ENCODE measurements at places on chromosomes 4 and X.

DNA sequence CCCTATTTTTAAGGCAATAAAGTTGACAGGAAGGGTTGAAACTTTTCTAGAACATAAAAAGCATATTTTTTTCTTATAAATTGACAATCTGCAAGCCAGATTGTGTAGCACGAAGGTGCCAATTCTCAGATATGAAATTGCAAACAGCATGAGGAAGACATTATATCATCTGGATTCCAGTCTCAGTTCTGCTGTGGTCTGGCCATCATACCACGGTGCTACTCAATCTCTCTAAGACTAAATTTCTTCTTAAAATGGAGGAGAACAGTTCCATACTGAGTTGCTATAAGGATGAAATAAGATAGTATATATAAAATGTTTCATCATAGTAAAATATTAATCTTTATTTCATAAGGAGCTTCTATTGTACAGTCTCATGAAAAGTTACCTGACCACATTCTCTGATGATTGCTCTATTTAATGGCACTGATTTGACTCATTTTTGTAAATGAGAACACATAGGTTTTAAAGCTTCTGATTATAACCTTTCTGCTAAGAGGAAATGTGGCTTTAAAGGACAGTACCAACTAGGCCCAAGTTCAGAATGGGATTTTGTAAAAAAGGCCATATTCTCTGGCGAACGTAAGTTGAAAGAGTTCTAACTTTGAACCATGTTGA lies 127.9 kb downstream of the SHROOM3 start:
- peak; percentile 57 for DNase-seq

DNA sequence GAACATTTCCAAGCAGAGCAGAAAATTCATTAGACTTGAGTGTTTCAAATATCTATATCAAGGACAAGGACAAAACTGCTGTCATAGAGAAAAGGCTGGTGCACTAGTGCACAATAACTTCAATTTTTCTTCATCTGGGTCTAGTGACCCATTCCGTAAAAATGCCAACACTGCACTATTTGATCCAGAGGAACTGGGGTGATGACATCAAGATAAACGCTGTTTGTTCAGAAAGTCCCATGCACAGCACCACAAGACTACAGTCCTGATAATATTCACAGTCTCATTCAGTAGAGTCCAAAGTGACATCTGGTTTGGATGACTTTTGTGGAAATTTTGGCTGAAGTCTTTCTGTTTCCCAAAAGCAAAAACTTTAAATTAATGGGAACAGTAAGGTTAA lies 303.5 kb upstream of the GALNT7 start:
- DNase-seq, result no peak

DNA sequence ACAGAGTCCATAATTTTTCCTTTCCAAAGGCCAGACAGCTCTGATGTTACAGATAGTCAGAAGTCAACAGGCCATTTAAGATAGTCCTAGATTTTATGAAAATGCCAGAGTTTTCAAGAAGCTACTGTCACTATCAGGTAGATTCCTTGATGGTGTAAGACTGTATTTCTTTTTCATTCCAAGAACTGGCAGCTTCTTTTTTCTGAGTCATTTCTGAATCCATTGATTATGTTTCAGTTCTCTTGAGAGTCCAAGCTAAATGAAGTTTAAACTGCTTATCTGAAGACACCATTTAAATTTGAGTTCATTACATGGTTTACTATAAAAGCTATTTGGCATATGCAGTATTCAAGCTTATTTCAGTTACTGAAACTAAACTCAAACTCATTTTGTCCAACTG lies 44.6 kb downstream of the RASSF6 start:
- no peak for DNase-seq

DNA sequence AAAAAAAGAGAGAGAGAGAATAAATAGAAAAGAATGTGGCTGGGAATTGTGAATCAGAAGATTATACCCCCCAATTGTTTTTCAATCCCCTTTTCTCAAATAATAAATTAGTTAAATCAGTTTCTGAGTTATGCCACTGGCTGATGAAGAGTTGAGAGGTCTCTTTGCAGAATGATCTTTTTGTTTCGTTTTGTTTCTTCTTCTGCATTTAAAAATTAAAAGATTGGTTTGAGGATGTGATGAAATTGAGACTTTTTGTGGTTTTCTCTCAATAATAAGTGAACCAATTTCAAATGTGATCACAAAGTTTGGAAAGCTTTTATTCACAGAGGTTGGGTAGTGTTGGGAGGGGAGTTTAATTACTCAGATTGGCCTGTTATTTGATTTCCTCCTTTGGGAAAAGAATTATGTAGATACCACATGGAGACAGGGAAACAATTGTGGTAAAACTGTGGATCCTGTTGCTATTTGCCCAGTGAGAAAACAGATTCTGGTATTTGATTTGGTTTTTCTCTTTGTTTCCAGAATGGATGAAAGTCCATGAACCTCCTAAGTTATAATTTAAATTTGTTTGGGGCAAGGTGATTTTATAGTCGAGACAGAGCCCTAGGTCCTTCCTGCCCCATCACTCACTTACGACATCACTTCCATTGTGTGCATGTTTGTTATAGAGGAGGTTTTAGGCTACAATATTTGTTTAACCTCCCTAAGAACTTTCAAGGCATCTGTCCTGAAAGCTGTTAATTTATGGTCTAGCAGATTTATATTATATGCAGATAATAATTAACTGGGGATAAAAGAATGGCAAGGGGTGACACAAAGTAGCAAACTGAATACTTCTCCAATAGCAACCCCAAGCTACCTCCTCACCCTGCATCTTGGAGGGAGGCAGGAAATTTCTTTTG lies 92.0 kb upstream of the BMPR1B start:
- DNase-seq, result no peak

- DNase-seq, result no peak
Observed at GRCh38 chr4:100591161-100591876, 73.5 kb upstream of the EMCN start.

- peak; percentile 2 for DNase-seq
Observed at GRCh38 chrX:17944833-17945497, 83.9 kb upstream of the RAI2 start.

- DNase-seq, result no peak
Observed at GRCh38 chr4:163295138-163295537, 37.3 kb downstream of the NPY1R start.

GRCh38 chrX:137166591-137166990 lies 132.8 kb upstream of the GPR101 start:
- no peak for DNase-seq

DNA sequence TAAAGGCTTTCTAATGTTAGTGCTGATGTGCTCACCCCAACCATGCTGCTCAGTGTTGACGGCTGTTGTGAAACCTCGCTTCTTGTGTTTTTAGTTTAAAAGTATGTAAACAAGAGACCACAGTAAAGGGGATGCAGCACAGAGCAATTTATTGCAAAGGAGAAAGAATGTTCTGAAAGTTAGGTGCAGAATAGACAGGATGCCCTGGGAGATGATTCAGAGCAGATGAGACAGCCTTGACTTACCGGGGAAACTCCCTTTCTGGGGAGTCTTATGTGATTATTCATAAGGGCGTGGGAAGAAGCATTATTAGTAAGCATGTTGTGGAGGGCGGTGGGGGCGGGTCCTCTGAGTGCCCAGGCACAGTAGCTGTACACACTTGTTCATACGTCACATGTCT lies 47.7 kb downstream of the EVC start:
- DNase-seq, result peak; percentile 92

DNA sequence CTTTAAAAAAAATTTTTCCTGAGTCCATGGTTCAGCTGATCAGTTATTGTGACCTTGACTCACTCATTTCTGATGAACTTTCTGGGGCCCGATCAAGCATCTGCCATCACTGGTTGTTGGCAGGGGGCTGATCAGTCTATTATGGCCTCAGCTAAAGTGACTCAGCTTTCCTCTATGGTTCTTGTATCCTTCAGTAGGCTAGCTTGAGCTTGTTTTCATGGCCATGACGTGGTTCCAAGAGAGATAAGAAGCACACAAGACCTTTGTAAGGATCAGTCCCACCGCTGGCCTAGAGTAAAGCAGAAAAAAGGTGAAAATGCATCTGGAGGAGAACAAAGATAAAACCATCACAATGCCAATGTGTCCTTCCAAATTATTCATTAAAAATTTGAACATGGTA lies 29.8 kb upstream of the EPGN start:
- no peak for DNase-seq

DNA sequence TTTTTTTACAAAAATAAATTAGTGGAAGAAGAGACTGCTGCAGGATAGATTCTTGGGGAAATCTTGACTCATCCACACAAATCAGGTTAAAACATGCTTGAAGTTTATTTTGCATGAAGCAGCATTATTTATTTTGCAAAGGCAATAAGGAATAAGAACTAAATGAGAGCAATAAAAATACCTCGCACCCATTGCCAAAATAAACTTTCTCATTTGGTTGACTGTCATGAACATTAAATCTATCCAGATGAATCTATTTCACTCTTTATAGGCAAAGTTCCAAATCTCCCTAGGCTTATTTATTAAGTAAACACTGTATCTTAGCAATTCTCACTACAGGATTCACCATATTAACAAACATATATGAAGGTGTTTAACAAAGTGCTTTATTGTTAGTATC lies 58.9 kb downstream of the HOPX start:
- DNase-seq, result no peak

GRCh38 chr4:68344049-68344448 lies 5.8 kb downstream of the YTHDC1 start:
- no peak for DNase-seq

- peak; percentile 31 for DNase-seq
Observed at GRCh38 chrX:133414406-133415275, 648 bp downstream of the GPC4 start.

DNA sequence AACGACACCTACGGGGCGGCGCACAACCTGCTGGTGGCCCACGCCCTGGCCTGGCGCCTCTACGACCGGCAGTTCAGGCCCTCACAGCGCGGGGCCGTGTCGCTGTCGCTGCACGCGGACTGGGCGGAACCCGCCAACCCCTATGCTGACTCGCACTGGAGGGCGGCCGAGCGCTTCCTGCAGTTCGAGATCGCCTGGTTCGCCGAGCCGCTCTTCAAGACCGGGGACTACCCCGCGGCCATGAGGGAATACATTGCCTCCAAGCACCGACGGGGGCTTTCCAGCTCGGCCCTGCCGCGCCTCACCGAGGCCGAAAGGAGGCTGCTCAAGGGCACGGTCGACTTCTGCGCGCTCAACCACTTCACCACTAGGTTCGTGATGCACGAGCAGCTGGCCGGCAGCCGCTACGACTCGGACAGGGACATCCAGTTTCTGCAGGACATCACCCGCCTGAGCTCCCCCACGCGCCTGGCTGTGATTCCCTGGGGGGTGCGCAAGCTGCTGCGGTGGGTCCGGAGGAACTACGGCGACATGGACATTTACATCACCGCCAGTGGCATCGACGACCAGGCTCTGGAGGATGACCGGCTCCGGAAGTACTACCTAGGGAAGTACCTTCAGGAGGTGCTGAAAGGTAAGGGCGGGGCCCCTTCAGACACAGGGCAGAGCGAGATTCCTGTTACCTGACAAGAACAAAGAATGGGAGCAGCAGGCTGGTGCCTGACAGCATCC lies 11.7 kb downstream of the RPL9 start:
- peak; percentile 52 for DNase-seq

GRCh38 chrX:7252013-7252610 lies 104.2 kb upstream of the PUDP start:
- DNase-seq, result no peak

DNA sequence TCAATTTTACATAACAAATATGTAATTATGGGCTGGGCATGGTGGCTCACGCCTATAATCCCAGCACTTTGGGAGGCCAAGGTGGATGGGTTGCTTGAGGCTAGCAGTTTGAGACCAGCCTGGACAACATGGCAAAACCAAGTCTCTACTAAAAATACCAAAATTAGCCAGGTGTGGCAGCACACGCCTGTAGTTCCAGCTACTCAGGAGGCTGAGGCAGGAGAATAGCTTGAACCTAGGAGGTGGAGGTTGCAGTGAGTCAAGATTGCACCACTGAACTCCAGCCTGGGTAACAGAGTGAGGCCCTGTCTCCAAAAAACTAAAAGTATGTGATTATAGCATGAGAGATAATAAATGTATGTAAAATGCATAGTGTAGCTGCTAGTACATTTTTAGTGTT lies 229.0 kb downstream of the PPARGC1A start:
- DNase-seq, result no peak

GRCh38 chr4:3157366-3157765 lies 82.9 kb downstream of the HTT start:
- no peak for DNase-seq

DNA sequence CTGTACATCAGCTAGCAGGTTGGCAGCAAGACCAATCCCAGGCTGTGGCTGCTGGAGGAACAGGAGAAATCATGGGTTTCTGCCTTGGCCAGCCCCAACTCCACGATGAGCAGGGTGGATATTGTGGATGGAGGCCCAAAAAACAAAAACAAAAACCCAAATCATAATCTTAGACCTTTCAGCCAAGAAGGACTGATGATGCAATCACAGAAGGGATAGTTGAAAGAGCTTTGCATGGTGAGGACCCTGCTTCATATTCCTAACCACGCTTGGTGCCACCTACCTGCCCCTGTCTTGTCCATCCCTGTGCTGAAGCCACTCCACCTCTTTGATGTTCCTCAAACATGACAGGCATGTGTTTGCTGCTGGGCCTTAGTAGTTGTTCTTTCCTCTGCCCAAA lies 68.8 kb upstream of the CT45A1 start:
- DNase-seq, result no peak

- DNase-seq, result no peak
Observed at GRCh38 chrX:47080215-47080914, 2.1 kb downstream of the RGN start.

DNA sequence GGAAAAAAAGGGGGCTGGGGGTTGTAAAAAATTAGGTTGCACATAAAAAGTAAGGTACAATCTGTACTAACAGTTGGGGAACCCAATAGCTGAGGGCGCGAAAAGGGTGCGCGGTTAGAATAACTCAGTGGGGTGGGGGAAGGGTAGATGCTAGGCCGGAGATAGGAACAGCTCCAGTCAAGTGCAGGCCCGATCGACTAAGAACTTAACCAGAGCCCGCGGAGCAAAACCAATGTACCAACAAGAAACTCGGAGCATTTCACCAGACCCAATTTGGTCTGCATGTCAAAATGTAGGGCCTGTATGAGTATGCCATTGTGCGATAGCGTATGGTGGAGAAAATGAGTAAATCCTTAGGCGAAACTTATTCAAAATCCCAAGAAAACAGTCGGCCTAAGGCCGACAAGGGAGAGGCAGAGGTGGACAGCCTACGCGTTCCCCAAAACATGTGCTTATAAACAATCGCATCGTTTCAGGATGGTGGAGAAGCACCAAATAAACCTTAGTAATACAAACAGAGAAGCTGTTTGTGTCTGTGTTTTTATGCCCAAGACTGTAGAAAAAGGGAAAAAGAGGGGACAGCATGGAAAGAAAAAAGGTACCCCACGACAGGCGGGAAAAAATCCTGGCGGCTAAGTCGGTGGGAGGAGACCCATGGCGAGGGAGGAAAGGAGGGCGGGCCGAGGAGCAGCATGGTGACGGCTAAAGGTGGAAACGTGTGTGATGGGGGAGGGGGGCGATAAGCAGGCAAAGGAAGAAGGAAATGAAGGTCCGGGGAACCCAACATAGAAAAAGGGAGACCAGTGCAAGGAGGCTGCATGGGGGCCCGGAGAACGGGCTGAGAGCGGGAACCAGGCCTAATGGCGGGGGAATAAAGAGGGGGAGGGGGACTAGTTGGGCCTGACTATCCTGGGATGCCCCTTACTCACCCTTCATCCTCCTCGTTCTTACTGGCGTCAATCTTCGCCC lies 990 bp downstream of the HNRNPD start:
- DNase-seq, result peak; percentile 76

- DNase-seq, result no peak
Observed at GRCh38 chr4:156635051-156635450, 336.5 kb downstream of the PDGFC start.
